ENCODE measurements at places on chromosomes 5 and 9. TPM values are rescaled to one million over a fixed set of nuclear protein-coding genes. Genes with fewer than 3 reads are reported as not detected.
A peak's percentile ranks its signal among the peaks of the same experiment; 100 is the strongest.

Gene ITGA2
- polyA plus RNA-seq = 0.19 TPM

Gene PLAC8L1
- polyA plus RNA-seq = not detected

Gene ZNF367
- polyA plus RNA-seq = 1.7 TPM

Gene DNAI1
- polyA plus RNA-seq = not detected

Gene SPATA31C1
- polyA plus RNA-seq = not detected

Gene CCNO
- polyA plus RNA-seq = not detected

Gene CCNH
- 64.9 TPM for polyA plus RNA-seq

Gene DDX4
- polyA plus RNA-seq = not detected

Gene ANKRD34B
- not detected for polyA plus RNA-seq

Gene RORB
- not detected for polyA plus RNA-seq

Gene PCDHA9
- polyA plus RNA-seq = not detected

Gene SPATA6L
- polyA plus RNA-seq = 0.68 TPM

Gene TAF11L12
- polyA plus RNA-seq = not detected

Gene FGF18
- not detected for polyA plus RNA-seq

DNA sequence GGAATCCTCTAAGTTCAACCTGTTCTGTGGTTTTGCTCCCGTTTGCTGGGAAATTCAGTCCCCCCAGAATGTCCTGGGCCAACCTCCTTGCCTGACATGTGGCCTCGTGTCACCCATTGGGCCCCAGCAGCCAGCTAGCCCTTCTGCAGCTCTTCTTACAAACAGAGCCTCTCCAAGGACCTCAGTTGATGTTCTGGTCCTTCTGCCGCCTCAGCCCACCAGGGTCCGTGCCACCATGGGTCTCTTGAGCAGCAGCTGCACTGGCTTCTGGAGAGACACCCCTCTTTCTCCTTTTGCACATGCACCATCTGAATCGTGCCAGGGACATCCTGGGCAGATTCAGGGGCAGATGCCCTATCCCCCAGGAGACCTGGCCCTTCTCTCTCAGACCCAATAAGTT lies 85.0 kb downstream of the LMX1B start:
- DNase-seq = no peak

DNA sequence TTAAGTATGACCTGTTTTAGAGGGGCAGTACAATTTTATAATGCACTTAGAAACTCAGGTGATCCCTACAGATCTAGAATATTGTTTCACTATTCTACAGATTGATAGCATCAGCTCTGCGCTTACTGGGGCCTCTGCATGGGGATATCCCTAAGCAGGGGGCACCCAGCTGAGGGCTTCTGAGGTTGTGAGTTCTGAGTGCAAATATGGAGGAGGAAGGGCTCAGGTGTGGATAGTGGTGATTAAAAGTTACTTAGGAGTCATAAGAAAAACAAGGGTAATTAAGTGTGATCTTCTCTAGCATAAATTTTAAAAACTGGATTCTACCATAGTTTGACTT lies 274.4 kb downstream of the EFNA5 start:
- no peak for DNase-seq

DNA sequence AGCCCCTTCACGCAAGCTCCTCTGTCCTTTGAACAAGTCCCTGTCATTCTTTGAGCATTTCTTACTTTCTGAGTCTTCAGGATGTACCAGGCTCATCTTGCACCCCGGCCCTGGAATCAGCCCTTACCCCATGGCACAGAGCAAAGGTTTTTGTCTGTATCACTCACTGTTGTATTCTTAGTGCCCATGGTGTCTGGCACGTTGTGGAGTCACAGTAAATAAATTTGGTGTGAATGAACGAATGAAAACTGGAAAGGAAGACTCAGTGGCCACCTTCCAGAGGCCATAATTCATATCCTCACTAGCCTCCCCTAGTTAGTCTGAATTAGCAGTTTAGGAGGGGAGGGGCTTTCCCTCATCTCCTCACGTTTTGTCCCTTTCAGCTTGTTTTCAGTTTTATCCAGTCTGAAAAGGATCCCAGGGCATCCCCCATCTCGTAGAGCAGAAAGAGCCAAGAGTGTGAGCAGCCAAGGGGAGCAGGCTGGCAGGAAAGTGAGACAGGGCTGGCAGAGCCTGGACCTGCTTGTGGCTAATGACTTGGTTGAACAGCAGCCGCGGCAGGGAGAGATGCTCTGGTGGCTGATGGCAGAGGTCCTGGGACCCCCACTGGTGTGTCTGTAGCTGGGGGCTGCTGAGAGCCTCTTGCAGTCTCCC lies 42.7 kb downstream of the ZNF618 start:
- no peak for DNase-seq

GRCh38 chr5:145141534-145141933 lies 693.6 kb downstream of the PRELID2 start:
- no peak for DNase-seq

GRCh38 chr5:135238622-135239452 lies 160.2 kb downstream of the MACROH2A1 start:
- peak; percentile 3 for DNase-seq

DNA sequence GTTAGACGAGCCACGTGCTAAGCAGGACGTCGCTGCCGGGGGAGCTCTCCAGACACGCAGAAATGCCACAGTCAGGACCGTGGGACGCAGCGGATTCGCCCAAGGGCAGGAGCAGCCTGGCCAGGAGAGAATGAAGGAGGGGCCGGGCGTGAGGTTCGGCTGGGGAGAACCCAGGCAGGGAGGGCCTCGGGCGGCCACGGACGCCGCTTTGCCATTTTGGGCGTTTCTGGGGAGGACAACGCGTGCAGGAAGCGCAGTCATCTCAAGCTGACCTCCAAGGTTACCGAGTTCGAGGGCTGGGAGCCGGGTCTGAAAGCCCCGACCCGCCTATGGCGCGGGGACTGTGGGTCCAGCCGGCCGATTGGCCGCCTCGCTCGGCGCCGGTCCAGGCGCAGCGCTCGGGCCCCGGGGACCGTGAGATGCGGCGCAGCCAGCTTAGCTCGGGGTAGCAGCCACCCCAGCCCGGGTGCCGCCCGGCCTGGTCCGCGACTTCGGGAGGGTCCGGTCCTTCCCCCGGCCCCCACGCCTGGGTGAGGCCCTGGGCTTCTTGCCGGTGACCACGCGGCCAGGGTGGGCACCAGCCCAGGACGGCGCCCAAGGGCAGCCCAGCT lies 760 bp upstream of the MAN1B1 start:
- peak; percentile 57 for DNase-seq

GRCh38 chr9:72274916-72275315 lies 90.1 kb downstream of the ZFAND5 start:
- DNase-seq = no peak

- DNase-seq = no peak
These were observed 213.3 kb upstream of the TUSC1 start for GRCh38 chr9:25891527-25891926.

GRCh38 chr9:8751406-8751930 lies 951.9 kb upstream of the DMAC1 start:
- no peak for DNase-seq

DNA sequence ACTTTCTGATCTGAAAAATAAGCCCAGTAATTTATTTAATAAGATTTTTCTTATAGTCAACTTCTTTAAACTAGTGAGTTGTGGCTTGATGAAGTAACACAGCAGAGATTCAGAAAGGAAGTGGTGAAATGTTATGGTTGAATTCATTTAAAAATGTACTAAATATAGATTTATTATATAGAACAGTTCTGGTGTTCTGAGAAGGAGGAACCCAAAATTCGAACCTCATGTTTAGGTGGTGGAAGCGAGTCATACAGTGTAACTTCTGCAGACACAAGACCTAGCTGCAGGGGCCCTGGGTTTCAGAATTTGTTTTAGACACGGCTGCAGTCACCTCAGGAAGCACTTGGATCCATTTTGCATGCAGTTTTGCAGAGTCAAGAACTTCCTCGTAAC lies 188.2 kb downstream of the TRIO start:
- no peak for DNase-seq

DNA sequence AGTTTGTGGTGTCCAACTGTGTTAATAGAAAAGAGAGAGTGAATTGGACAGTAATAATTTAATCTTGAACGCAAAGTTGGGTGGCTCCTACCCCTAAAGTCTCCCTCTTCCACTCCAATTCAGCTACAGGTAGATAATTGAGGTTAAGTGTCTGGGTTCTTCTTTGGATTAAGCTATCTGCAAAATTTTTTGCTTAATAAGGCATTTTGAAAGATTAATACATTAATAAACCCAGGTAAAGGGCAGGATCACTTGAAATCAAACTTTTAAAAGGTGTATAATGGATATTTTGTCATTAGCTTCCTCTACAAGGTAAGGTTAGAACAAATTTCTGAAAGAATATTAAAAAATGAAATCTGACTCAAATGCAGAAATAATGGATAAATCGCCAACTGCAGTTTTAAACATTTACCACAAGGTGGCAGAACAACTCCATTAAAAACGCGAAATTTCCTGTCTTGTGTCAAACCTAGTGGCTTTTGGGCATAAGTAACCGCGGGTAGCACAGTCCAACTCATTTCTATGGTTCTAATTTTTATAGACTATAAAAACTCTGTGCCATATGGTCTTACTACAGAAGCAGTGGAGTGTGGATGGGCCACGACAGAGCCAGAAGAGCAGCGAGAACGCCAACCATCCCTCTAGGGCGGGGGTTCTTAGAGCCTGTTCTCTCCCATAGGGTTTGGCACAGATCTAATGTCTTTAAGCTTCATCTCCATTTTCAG lies 276.5 kb downstream of the ARHGEF28 start:
- peak; percentile 44 for DNase-seq

DNA sequence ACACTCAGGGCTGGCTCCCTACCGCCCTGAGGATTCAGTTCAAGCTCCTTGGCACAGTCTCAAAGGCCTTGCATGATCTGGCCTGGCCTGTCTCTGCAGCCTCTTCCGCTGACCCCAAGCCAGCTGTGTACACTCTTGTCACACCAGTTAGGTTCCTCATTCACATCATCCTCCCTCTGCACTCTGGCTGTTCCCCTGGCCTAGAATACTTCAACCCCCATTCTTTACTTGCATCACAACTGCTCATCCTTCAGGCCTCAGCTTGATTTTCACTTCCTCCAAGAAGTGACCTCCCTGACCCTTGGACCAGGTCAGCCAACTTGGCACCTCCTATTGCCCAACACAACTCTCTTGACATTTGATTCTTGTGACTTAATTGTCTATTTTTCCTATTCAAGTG lies 18.9 kb upstream of the PFDN1 start:
- DNase-seq = no peak

- DNase-seq = no peak
These were observed 117.1 kb downstream of the CMYA5 start for GRCh38 chr5:79806741-79807140.

GRCh38 chr9:81656871-81657337 lies 32.4 kb downstream of the TLE1 start:
- DNase-seq = no peak

- DNase-seq = no peak
These were observed 54.8 kb downstream of the MRPS27 start for GRCh38 chr5:72265032-72265877.

GRCh38 chr9:15079989-15080388 lies 169.8 kb upstream of the FREM1 start:
- DNase-seq = no peak

GRCh38 chr5:118366429-118366828 lies 621.9 kb downstream of the DTWD2 start:
- DNase-seq = no peak

DNA sequence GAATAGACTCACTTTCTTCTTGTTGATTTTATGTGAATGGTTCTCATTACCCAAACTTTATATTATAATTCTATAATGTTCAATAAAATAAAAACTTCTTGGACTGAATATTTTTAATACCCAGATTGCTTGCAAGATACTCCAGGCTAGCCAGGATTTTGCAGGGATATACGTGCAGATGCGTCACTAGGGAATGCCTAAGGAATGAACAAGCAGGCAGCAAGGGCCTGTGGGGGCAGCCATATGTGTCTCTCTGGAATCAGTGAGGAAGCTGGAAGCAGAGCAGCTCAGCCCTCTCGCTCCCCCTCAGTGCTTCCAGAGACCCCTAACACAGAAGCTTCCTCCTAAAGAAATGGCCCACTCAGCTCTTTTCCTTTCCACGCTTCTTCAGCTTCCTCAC lies 457.4 kb downstream of the CCDC171 start:
- DNase-seq = no peak

DNA sequence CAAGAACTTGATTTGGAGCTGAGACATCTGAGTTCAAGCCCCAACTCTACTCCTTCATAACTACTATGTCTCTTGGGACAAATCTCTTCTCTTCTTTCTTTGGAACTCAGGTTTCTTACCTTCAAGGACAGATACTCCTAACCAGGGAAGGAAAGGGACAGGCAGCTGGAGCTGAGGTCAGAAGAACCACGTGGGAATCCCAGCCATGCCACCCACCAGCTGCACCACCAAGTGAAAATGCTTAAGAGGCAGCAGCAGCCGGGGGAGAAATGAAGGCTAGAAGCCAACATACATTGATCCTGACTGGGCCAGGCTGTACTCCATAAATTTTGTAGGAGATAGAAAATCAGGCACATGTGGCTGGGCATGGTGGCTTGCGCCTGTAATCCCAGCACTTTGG lies 9.6 kb upstream of the OR5C1 start:
- DNase-seq = no peak

DNA sequence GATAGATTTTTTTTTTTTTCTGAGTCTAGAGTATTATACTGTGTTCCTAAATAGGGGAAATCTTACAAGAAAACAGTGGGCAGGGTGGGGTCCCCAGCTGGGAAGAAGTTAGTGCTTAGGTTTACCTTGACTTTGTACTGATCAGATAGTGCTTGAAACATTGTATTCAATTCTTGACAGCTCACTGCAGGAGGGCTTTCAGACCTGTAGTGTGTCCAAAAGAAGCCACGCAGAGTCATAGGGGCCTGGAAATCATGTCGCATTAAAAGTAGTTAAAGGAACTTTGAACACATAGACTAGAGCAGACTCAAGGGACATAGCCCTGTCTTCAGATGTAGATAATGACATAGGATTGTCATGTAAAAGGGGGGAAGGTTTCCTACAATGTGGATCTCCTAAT lies 215.4 kb upstream of the NR4A3 start:
- no peak for DNase-seq

GRCh38 chr5:123802298-123802951 lies 290.4 kb downstream of the CSNK1G3 start:
- DNase-seq = no peak

- DNase-seq = no peak
These were observed 181.4 kb upstream of the TRPM3 start for GRCh38 chr9:71302776-71303175.
